ENCODE measurements at places on chromosomes 7 and 10.
A peak's percentile ranks its signal among the peaks of the same experiment; 100 is the strongest.

DNA sequence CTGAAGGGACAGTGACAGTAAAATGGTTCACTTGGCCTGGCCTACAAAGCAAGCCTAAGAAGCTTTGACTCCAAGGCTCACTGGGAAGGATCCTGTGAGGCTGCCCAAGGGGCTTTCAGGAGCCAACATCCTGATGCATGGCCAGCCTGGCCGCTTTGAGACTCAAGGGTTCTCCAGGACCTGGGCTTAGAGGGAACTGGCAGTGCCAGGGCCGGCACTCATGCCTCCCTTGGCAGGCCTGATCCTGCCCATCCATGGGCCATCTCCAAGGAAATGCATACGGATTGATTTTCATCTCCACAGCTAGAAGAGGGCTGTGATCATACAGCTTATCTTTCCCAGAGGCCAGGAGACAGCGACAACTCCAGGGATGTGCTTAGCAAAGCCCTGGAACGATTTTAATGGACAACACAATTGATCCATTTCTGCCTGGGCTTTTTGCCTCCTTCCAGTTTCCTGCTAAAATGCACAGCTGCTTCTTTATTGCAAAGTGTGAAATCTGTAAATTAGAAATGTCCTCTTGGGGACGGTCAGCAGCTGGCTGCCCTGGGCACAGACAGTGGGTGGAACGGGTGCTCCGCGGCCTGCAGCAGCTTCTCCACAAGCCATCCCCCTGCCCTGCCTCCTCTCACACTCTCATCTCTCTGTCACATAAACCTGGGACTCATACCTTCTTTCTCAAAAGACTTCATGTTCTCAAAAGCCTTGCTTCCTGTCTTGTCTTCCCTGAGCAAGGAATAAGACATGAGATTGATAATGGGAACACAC lies 288.5 kb downstream of the GRID1 start:
- no peak for DNase-seq

GRCh38 chr7:115662120-115662519 lies 368.4 kb downstream of the TFEC start:
- no peak for DNase-seq

GRCh38 chr10:104322416-104322782 lies 15.9 kb downstream of the ITPRIP start:
- DNase-seq = peak; percentile 52

- DNase-seq = no peak
Measured at GRCh38 chr10:61411706-61412105, 41.5 kb downstream of the TMEM26 start.

GRCh38 chr10:77121829-77122228 lies 515.8 kb downstream of the KCNMA1 start:
- DNase-seq = no peak

DNA sequence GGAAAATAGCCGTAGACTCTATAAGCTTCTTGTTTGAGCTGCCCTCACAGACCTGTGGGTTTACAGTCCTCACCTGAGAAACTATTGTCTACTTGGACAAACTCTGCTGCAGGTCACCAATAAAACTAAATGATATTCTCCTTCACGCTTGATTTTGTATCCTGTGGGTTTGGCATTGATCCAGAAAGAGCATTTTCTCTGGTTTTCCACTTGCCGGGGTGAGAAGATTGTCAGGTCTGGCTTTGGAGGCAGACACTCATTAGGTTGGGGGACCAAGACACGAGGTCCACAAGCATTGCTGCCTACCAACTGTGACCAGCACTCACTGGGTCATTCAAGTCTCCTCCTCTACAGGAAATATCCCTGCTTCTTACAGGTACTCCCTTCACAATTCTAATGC lies 68.5 kb downstream of the CDC14C start:
- no peak for DNase-seq
